ENCODE measurements at places on chromosomes 2 and 18.

DNA sequence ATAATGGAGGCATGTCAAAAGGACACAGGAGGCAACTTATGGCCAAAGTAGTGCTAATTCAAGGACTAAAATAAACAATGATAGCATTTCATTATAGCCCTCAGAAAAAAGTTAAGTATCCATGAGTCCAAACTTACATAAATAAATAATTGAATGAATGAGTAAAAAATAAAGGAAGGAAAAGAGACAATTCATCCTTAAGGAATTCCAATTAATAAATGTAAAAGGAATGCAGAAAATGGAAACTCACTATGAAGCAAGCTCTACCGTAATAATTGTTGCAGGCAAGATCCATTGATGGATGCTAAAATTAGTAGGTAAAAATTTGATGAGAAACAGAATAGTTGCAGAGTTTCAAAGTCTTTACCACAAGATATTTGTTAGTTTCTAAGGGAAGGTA is 88.2 kb upstream of the RAPGEF4 start:
- no peak for DNase-seq

DNA sequence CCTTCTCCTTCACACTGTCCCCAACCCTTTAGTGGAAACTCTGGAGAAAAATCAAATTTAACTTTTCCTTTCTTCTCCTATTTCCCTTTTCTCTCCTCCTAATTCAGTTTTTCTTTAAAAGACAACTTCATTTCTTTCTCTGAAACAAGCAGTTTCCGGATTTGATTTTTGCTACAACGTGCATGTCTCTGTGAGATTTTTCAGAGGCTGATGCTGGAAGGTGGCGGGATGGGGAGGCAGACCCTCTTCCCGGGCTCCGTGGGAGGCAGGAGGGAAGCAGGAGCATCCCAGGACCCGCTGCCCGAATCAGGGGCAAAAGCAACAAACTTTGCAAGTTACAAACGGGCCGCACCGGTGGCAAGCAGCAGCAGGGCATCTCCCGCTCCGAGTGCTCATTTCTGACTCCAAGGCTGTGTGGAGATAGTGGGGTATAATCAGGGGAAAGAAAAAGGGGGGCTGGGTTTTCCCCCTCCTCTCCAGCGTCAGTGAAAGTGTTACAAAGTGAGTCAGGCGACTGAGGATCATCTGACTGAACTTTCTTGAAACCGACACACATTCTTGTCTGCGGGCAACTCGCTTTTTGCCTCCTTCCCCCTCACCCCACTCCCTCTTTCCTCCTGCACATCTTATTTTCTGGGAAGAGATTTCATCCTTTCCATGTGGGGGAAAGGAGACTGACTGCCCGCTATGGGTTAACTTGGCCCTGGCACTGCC is 6.4 kb downstream of the ZEB2 start:
- no peak for DNase-seq

GRCh38 chr2:101904916-101905315 is 86.8 kb upstream of the IL1R2 start:
- DNase-seq, result no peak

- DNase-seq, result no peak
These were observed 69.7 kb downstream of the TPO start for GRCh38 chr2:1482981-1483380.

DNA sequence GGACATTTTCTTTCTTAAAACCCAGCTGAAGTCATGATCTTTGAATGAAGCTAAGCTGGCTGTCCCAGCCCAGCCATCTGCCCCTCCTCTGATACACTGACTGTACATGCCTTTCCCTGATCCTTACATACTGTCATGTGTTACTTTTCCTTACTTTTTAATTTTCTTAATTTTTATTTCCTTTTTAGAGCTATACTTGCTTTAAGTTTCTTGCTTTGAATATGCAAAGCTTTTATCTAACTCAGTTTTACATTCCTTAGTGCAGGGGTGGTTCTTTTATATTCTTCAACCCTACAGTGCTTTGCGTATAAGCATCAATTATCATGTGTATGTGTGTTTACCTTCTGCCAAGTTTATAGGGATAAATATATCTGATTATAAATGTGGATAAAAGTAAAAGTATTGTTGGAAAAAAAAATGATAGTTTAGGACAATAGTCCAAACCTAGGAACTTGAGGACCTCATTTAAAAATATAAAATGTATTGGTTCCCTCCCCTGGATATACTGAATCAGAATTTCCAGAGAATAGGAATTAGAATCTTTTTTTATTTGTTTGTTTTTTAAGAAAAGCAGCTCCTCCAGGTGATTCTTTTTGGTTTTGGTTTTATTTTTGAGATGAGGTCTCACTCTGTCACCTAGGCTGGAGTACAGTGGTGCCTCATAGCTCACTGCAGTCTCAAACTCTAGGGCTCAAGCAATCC is 17.8 kb downstream of the DDX1 start:
- DNase-seq, result no peak

- DNase-seq, result no peak
These were observed 13.1 kb upstream of the CRACDL start for GRCh38 chr2:98948956-98949739.

DNA sequence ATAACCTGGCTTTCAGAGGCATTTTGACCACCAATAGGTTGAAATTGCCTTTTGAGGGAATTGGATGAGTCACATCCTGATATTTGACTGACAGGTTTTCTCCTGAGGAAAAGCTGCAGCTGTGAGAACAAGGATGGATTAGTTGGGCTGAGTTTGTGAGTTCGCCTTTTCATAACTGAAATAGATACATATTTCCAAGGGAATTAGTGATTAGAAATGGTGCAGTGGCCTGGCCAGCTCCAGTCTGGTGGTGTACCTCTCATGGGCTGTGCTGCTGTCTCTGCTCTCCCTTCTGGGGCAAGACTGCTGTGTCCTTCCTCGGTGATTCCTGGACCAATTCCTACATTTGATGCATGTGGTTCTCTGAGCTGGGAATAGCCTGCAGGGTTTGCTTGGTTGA is 341.3 kb downstream of the TSN start:
- DNase-seq, result no peak

DNA sequence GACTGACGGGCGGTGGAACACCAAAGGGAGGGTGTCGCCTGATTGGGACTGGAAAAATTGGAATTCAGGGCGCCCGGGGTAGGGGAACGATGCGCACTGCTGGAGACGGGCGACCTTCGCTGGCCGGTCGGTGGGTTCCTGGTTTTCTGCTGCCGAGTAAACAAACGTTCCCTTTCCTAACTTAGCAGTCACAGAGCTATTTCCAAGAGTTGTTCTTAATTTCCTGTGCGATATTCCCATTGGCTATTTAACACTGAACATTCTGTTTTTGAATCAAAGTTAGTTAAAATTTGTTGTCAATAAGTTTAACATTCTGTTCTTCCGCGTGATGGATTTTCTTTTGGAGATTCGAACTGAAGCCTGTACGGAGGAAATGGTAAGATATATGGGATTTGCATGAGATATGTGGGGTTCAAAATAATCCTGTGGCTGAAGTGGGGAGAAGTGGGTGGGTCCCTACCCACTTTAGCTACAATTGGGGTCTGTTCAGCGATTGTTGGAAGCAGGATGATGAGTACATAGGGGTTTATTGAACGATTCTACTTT is 862 bp downstream of the C18orf54 start:
- DNase-seq, result no peak

GRCh38 chr2:180572346-180572745 is 408.1 kb upstream of the UBE2E3 start:
- DNase-seq, result no peak

DNA sequence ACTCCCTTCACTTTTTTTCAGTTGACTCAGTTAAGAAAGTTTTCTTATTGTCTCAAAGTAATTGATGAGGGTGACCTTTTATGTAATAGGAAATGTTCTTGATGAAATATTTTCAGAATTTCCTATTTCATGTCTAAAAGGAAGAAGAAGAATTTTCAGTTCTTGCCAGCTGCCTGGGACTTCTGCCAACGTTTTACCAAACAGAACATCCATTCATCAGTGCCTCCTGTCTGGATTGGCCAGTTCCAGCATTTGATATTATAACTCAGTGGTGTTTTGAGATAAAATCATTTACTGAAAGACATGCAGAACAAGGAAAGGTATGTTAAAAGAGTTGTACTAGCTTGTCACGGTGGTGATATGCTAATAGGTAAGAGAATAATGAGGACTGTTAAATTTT is 104.7 kb upstream of the MYO3B start:
- no peak for DNase-seq

GRCh38 chr2:149715005-149715592 is 127.5 kb upstream of the MMADHC start:
- no peak for DNase-seq

GRCh38 chr2:230840301-230840700 is 24.4 kb upstream of the ITM2C start:
- DNase-seq, result no peak
